H54 (cell line): ENCODE measurements at places on chromosomes 16 and 17.

GRCh38 chr17:4643676-4644075 lies 2.2 kb upstream of the ALOX15 start:
- no peak for DNase-seq

DNA sequence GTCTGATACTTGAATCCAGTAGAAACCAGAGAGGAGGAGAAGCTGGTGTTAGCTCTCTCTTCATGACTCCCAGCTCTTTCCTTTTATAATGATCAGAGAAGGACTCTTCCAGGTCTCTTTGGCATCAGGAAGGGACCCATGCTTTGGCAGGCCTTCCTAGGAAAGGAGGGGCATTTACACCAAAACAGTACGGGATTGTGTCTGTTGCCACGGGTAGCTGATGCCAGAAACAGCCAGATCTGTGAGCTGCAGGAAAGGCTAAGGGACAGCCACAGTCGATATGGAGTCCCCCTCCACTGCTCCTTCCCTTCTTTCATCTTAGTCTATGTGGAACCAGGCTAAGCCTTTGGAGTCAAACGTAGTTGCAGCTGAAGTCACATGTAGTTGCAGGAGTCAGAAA lies 9.3 kb downstream of the CEP295NL start:
- no peak for DNase-seq

- no peak for DNase-seq
Observed at GRCh38 chr16:51556694-51557340, 405.7 kb upstream of the SALL1 start.

- DNase-seq: no peak
Observed at GRCh38 chr16:67803894-67804293, 2.5 kb downstream of the RANBP10 start.

- no peak for DNase-seq
Observed at GRCh38 chr16:66065925-66066324, 300.6 kb upstream of the CDH5 start.

DNA sequence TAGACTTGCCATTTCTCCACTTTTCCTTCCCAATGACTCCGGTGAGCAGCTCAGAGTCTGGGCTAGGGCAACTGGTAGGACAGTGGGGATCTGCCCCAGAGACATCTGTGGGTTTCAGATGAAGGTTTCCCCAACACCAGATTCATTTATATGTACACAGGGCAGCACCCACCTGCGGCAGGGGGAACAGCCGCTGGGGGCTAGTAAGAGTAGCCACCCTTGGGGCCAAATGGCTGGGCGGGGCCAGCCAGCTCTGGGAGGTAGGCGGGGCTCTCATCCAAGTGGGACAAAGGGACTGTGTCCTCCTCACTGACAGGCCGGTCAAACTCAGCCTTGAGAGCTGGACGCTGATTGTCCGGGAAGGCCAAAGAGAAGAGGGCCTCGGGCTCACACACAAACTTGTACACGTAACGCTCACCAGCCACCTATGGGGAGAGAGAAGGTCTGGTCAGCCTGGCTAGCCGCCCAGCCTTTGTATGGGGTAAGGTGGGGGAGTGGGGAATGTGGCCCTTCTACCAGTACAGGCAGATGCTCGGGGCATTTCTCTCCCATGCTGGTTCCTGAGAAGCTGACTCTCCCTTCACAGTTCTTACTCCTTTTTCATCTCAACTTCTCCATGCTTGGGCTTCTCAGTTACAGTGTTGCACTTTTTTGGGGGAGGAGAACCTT lies 17.7 kb downstream of the ETV4 start:
- DNase-seq: no peak

DNA sequence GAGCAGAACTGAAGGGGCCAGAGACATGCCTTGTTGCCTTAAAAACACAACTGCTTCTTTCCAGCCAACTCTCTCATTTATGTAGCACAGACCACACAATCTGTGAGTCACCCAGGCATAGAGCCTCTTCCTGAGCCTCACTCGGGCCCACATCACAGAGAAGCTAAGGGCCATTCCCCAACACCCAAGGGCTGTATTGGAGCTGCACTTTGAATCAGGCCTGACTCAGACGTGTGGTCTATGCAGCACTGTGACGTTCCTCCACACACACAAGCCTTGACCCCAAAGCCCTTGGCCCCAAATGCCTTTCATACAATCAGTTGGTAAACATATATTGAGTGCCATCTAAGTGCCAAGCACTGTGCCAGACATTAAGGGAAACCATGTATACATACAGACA lies 308.9 kb upstream of the DYNLRB2 start:
- DNase-seq: peak; percentile 75

DNA sequence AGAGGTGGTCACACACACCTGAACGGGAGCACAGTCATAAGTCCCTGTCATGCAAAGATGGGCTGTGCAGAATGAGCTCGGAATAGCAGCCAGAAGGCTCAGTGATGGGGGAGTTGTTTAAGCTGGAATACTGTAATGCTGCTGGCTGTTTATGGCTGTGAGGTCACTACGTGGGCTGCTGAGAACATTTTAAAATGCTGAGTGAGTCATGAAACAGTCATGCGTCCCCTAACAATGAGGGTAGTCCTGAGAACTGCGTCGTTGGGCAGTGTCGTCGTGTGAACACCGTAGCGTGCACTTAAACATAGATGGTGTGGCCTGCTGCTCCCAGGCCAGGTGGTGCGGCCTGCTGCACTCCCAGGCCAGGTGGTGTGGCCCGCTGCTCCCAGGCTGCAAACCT lies 39.7 kb downstream of the TBCD start:
- peak; percentile 62 for DNase-seq

DNA sequence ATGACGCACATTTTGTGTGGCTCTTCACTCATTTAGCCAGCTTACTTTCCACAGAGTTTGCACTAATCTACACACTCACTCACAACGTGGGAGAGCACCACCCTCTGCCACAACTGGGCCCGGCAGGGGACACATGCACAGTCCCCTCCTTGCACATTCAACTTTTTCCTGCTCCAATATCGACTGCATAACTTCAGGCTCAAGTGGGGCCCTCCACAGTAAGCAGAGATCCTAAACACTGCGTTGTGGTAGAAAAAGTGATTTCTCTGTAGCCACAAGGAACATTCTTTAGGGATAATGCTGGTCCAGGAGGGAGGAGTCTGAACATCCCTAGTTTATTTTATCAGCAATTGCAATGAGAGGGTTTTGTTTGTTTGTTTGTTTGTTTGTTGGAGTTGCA lies 40.0 kb downstream of the MRPS23 start:
- no peak for DNase-seq

DNA sequence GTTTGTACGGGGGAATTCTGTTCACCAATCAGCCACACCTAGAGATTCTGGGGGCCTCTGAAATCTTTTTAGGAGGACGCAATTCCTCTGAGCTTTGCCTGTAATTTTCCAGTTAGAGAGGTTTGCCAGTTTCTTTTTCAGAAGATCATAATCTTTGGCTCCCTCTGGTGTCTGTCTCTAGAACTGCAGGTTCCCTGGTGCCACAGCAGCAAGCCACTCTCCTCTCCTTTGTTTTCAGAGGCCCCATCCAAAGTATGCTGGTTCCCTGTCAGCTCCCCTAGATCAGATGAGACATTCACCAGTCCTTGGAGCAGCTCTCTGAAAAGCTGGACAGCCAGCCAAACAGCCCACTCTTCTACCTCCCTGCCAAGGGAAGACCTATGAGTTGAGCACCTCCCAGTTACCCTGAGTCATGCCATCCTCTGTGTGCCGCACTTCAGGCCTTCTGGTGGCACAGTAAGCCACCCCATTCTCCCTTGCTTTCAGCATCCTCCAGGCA lies 36.1 kb downstream of the RNF112 start:
- peak; percentile 79 for DNase-seq

DNA sequence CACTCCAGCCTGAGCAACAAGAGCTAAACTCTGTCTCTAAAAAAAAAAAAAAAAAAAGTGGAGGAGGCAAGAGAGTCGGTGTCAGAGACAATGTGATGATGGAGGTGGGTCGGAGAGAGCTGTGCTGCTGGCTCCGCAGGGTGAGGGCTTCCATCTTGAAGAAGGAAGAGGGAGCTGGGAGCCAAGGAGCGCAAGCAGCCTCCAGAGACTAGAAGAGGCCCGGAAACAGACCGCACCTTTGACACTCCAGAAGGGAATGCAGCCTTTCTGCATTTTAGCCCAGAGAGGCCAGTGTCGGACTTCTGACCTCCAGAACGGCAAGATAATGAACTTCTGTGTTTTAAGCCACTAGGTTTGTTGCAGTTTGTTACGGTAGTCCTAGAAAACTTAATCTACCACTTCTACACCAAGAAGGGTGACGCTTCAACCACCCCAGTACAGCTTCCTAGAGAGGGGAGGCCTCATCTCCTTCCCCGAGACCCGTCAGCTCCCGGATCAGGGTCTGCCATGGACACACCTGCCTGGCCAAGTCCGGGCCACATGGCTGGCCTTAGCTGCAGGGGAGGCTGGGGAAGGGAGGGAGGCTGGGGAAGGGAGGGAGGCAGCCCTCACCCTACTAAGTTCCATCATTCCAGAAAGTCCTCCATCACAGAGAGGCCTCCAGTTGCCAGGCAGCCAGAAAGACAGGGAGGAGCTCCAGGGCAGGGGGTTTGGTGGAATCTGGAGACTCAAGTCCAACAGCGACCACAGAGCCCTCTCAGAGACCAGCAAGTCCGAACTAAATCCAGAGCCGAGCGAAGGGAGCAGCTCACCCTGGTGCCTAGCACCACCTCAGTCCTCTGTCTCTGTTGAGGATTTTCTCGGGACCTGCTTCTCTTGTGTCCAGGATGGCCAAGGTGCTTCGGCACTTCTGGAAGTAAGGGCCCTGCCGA lies 13.2 kb upstream of the RBFOX3 start:
- no peak for DNase-seq

DNA sequence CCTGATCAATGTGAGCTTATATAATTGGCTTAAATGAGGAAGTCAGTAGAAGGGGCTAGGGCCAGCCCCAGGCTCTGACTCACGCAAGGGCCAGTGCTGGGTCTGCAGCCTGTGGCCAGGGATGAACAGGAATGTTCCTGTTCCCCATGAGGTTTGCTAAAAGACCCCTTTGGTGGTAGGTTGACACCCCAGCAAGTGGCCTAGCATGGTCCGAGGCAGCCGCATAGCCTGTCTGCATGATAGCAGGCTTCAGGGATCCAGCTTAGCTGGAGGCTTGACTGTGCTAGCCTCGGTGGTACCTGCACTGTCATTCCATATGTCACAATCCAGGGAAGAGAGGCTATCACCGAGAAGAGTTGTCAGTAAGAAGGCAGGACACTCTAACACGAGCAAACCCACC lies 23.5 kb downstream of the TRIM25 start:
- DNase-seq: no peak

DNA sequence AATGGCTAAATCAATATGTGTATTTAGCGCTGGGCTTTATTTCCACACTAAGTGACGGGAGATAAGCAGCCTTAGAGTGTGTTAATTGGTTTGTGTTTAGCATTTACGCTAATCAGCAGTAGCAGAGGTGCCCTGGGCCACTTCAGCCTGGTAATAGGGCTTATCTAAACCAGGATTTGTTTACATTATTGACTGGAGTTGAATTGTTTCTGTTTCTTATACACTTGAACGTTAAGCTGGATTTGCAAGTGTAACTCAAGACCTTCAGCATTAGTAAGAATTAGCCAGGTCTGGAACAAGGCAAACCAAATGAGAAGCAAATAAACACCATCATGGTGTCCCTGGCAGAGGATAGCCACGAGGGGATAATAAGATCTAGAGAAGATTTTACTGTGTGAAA lies 313.6 kb downstream of the HS3ST4 start:
- no peak for DNase-seq

- DNase-seq: no peak
Observed at GRCh38 chr17:38705523-38705802, 390 bp downstream of the MLLT6 start.

- no peak for DNase-seq
Observed at GRCh38 chr16:11080327-11080967, 136.1 kb downstream of the CLEC16A start.

DNA sequence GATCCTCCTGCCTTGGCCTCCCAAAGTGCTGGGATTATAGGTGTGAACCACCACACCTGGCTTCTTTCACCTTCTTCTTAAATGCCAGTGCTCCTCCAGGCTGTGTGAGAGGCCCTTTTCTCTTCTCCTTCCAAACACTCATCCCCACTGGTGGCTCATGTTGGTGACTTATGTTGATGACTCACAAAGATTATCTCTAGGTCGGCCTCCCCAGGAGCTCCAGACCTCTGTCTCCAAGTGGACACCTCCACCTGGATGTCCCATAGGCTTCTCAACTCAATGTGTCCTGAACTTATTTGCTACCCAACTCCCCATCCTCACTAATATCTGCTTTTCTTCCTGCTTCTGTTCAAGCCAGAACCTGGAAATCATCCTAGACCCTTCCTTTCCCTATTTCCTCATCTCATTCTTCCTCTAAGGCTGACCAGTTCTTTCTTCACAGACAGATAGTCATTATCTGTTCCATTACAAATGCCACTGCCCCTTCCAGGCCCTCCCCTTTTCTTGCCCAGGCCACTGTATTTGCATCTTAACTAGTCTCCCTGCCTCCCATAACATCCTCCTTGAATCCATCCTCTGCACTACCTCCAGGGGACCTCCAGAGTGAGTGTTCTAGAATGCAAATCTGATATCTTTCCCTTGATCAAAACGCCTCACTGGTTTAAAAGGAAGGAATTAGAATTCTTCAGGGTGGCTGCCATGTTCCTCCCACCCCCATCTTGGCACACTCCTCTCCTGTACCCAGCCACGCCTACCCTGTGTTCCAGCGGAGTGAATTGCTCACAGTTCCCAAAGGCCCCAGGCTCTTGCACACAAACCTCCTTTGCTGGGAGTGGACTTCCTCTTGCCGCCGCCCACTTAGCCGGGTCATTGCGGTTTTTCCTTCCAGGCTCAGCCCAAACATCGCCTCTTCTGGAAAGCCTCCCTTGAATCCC lies 34.8 kb upstream of the FBXO47 start:
- DNase-seq: peak; percentile 26

GRCh38 chr16:9002042-9002441 lies 38.3 kb upstream of the USP7 start:
- DNase-seq: no peak

GRCh38 chr16:66539623-66540469 lies 10.1 kb downstream of the TK2 start:
- DNase-seq: no peak

GRCh38 chr17:41663451-41664171 lies 25.1 kb upstream of the EIF1 start:
- DNase-seq: no peak
